ENCODE measurements at places on chromosomes 1 and 21. TPM values are rescaled to one million over a fixed set of nuclear protein-coding genes. Genes with fewer than 3 reads are reported as not detected.

DNA sequence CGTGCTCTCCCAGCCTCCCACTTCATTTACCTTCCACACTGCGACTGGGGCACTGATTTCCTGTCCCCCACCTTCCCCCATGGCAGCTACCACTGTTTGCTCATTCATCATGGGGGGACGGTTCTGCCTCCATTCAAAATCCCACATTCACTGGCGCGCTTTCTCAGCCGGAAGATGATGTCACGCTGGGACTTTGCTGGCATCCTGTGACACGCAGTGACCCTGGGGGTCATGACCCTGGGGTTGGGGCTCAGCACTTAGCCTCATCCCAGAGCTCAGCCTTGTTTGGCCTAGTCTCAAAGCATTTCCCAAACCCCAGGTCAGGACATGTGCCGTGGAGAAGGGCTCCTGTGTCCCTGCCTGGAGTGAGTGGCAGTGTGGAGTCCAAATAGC is 582 bp upstream of the KCNAB2 start:
- DNase-seq: no peak

GRCh38 chr1:56505792-56506743 is 73.3 kb downstream of the PLPP3 start:
- DNase-seq: peak; percentile 37

GRCh38 chr1:99749504-99750347 is 16.7 kb downstream of the FRRS1 start:
- DNase-seq: no peak

DNA sequence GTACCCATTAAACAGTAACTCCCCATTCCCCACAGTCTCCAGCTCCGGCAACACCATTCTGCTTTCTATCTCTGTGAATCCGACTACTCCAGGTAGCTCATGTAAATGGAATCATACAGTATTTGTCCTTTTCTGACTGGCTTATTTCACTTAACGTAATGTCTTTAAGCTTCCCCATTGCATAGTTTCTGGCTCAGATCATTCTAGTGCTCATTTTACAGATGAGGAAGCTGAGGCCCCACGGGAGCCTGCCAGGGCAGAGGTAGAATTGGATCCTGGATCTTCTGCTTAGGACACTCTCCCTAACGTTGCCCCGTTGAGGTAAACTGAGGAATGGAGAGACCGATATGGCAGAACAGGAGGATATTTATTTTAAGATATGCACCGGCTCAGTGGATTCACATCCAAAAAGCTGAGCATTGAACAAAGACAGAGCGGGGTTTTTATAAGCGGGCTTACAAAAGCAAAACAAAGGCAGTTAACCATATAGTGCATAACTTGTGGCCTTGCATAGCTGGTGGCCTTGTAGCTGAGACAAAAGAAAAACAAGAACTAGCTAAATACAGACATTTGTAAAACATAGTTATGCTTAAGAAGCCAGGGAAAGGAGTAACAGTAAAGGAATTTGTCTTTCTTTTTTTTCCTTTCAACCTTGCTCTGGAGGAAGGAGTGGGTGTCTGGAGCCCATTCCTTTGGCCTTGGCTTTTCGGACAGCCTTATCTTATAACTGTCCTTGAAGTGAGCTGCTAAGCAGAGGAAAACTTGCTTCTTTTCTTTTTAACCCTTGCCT is 15.3 kb upstream of the KLHDC8A start:
- DNase-seq: no peak

DNA sequence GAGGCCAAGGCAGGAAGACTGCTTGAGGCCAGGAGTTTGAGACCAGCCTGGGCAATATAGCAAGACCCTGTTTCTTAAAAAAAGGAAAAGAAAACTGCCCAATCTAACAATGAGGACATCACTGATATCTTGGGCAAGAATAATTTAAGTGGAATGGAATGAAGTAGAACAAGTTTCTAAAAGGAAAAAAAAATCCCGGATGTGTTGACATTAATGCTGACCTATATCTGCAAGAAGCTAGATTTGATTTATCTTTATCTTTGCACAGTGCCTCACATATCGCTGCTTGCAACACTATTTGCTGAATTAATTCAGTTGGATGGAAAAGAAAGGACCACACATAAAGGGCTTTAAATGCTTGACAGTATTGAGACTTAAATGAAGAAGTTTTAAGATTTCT is 27.8 kb downstream of the DIPK1A start:
- no peak for DNase-seq

GRCh38 chr1:200153277-200154055 is 126.0 kb downstream of the NR5A2 start:
- DNase-seq: no peak

GRCh38 chr1:206029484-206029883 is 5.8 kb upstream of the CTSE start:
- no peak for DNase-seq

DNA sequence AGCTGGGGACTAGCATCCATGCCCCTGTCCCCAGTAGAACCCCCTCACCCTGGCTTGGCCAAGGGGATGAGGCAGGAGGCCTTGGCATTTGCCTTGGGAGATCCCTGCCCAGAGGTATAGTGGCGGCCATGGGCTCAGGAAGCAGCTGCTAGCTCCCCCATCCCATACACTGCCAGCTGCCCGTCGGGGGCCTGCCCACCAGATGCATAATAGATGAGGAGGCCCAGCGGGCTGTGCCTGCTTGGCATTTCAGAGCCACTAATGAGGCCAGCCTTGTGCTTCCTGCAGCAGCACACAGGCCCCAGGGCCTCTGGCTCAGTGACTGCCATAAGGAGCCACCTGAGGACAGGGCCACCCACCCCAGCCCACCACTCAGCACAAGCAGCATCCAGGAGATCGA is 23.6 kb downstream of the RAP1GAP start:
- no peak for DNase-seq

DNA sequence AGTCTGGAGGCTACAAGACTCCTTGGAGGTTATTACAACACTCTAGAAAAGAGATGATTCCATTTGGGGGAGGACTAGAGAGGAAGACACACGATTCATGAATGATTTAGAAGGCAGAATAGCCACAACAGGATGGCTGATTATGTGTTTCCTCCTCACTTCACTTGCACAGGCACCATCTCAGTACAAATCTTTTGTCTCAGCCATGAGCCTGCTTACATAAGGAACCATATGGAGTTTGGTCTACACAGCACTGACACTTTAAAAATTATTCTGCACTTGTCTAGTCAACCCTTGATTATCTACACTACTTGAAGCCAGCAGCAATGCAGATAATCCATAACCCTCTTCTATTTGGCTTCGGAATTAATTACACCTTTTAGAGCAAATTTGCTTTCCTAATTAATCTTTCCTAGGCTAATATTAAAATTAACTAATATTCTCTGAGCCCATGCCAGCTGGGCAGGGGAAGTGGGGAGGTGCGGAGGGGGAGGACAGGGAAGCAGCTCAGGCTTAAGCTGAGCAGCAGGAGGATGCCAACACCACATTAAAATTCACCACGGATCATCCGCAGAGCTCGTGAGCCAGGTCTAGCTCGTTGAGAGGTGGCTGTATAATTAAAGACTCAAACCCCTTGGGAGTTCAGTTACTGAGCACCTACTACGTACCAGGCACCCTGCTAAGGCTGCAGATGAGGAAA is 3.2 kb upstream of the LEMD1 start:
- DNase-seq: no peak

DNA sequence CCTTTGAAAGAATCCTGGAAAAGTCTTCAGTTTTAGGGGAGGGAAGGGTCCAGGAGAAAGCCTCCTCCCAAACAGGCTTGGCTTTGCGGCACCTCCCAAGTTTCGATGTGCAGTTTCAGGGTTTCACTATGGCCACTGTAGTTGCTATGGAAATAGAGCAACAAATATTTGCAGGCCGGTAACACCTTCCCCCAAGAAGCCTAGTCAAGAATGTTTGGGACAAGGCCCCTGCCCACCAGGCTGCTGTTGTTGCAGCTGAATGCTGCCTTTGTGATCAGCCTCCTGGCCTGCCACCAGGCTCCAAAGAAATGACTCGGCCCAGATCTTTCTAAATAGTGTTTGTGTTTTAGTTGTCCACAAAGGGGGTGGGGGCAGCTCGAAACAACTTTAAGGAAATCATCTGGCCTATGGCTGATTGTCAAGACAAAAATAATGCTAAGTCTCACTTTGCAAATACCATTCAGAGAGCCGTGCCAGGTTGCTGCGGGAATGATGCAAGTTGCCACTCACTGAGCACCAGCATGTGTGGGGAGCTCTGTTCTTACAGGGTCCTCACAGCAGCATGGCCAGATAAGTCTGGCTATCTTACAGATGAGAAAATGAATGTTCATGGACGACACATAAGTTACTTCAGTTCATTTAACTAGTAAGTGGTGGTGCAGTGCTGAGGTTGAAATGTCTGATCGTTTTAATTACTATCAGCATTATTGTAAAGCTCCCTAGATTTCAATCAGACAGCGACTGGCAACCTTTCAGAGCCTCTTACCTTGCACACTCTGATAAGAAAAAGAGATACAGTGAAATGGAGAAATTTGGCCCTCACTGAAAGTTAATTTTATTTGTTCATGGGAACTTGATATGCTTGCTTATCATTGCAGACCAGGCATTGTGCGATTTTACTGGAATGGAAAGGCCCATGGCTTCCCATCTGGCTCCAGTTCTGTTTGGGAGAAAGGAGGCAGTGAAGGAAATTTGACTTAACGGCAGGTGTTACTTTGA is 91.2 kb upstream of the JUN start:
- peak; percentile 66 for DNase-seq

- DNase-seq: no peak
Measured at GRCh38 chr1:216804111-216804510, 80.9 kb upstream of the ESRRG start.

GRCh38 chr1:5287178-5288150 is 633.1 kb downstream of the AJAP1 start:
- no peak for DNase-seq

DNA sequence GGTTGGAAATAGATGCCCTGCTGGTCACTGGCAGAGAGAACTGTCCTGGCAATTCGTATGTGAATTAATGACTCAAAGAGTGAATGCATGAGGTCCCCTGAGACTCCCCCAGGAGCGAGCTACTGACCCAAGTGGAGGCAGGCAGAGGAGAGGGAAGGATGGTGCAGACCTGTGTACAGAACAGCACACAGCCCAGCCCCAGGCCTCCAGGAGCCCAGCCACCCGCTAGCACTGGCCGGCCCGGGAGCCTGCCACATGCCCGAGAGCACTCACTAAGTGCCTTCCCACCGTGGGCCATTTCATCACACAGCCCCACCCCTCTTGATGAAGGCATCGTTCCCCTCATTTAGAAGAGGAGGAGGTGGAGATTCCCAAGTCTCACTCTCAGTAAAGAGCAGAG is 62.0 kb upstream of the IGSF21 start:
- no peak for DNase-seq

DNA sequence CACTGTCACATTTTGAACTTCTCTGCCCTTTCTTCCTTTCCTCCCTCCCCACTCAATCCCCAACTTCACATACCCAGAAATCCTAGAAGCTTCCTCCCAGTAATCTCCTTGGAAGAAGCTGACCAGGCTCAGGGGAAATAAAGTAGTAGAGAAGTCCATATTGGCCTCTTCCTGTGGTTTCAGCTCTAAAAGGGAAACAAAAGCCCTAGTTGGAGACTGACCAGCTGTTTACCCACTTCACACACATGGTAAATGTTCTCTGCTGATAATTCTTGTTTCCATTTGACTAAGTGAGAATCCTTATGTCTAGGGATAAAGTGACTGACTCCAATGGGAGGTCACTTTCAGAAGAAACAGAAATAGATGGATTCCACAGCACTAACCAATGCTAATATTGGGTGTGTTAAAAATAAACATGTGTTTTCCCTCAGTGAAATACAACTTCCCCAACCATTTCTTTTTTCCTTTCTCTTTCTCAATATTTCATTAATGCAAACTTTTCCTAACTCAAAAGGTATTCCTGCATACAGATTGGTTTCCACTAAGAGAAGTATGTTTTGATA is 178.9 kb upstream of the DPT start:
- peak; percentile 27 for DNase-seq

- DNase-seq: no peak
Measured at GRCh38 chr1:53639996-53640700, 98.8 kb downstream of the GLIS1 start.

DNA sequence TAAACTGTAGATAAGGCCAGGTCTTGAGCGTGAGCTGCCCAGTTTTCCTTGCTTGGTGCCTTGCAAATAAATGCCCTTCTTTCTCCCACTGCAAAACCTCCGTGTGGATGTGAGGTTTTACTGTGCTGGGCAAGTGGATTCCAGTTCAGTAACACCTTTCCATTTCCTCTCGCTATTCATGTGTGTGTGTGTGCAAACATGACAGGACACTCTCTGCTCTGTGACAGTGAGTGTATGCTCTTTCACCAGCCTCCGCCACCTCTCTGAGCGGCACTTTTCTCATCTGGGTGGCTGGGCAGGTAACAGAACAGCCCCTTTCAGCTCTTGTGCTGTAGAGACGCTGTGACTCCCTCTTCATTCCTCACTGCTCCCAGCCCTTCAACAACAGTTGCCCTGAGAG is 23.9 kb downstream of the CNIH3 start:
- DNase-seq: no peak

- DNase-seq: peak; percentile 43
Measured at GRCh38 chr1:244050014-244050834, 859 bp upstream of the ZBTB18 start.

- DNase-seq: no peak
Measured at GRCh38 chr1:155123801-155124200, 3.9 kb upstream of the EFNA1 start.

DNA sequence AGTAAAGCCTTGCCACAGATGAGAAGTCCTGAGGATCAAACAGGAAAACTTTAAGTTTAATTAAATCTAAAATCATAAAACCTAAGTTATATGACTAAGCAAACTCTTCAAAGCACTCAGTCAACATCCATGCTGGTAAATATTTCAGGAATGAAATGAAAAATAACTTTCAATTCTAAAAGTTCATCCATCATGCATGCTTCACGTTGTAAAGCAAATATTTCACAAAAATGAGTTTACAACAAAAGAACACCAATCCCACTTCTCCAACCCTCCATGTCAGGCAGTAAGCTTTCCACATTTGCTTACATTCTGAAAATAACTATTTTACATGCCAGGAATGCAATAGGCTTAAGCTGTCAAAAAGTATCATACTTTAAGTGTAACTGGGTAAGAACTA is 16.8 kb downstream of the APP start:
- no peak for DNase-seq

Gene TCHHL1
- not detected for total RNA-seq

Gene LRRC39
- 0.43 TPM for total RNA-seq

Gene HENMT1
- not detected for total RNA-seq

Gene SLC44A3
- not detected for total RNA-seq

Gene LYPLA2
- total RNA-seq: 66.8 TPM

Gene CRABP2
- total RNA-seq: 0.85 TPM

Gene TNFRSF4
- 2.8 TPM for total RNA-seq

Gene LRRC38
- not detected for total RNA-seq

Gene CNN3
- 380 TPM for total RNA-seq

Gene PRKAA2
- not detected for total RNA-seq

Gene GBP7
- not detected for total RNA-seq

Gene CBR3
- total RNA-seq: 2.2 TPM
